Peyer's patch (tissue), 4 donors: ENCODE measurements at places on chromosomes 3 and 15.

DNA sequence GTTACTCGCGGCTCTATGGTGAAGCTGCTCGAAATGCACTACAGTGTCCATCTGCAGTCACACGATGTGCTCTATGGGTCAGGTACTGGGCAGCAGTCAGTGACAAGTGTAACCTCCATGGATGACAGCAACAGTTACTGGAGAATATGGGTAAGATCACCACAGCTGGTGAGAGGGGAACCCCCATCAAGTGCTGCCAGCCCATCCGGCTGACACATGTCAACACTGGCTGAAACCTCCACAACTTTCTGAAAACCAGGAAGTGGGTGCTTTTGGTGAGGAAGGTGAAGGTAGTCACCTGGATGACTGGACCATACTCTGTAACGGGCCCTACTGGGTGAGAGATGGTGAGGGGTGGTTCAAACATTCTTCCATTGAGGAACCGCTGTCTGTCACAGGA is 87.4 kb upstream of the C15orf39 start:
- DNase-seq: no peak
- no peak overlapping the region for H3K4me3 ChIP-seq
- no peaks in the 10 kb centered on the region for H3K4me1 ChIP-seq
- no peak overlapping the region for H3K27ac ChIP-seq
- no peaks in the 10 kb centered on the region for H3K36me3 ChIP-seq
- no peaks in the 10 kb centered on the region for H3K27me3 ChIP-seq

- no peaks in the 10 kb centered on the region for H3K4me1 ChIP-seq
- DNase-seq: no peak
- no peaks in the 10 kb centered on the region for H3K36me3 ChIP-seq
- no peaks in the 10 kb centered on the region for H3K27me3 ChIP-seq
Observed at GRCh38 chr3:96705895-96706294, 108.5 kb upstream of the EPHA6 start.

DNA sequence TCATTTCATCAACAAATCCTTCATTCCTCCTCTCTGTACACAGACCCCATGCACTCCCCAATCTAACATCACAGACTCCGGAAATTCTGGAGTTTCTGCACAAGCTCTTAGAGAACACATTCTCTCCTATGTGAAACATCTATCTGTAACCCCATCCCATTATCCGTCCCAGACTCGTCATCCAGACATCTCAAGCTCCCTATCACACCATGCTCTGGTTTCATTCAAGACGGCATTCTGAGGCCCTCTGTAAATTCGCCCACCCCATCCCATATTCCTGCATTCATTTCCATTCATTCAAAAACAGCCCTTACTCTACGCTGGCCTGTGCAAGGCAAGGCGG is 575 bp downstream of the LEO1 start:
- H3K4me3 ChIP-seq: peak overlapping the region; percentile 79
- no peak for DNase-seq
- H3K4me1 ChIP-seq: peaks cover 16% of the 10 kb centered on the region
- H3K27ac ChIP-seq: peak overlapping the region; percentile 91

- H3K27ac ChIP-seq: no peak overlapping the region
- H3K36me3 ChIP-seq: no peaks in the 10 kb centered on the region
- DNase-seq: no peak
- H3K4me1 ChIP-seq: no peaks in the 10 kb centered on the region
- no peak overlapping the region for H3K4me3 ChIP-seq
- no peaks in the 10 kb centered on the region for H3K27me3 ChIP-seq
Observed at GRCh38 chr3:75136100-75136897, 521.8 kb upstream of the CNTN3 start.

- no peak overlapping the region for H3K27ac ChIP-seq
- DNase-seq: no peak
- H3K4me1 ChIP-seq: no peaks in the 10 kb centered on the region
Observed at GRCh38 chr3:134075568-134075825, 45.8 kb upstream of the SLCO2A1 start.

GRCh38 chr3:47010111-47010712 is 30.7 kb downstream of the NBEAL2 start:
- peak overlapping the region; percentile 70 for H3K27ac ChIP-seq
- peaks cover 6% of the 10 kb centered on the region for H3K4me1 ChIP-seq
- no peaks in the 10 kb centered on the region for H3K36me3 ChIP-seq
- no peak for DNase-seq

GRCh38 chr3:152076148-152076547 is 192.6 kb upstream of the MBNL1 start:
- H3K4me3 ChIP-seq: no peak overlapping the region
- DNase-seq: no peak
- H3K27me3 ChIP-seq: no peaks in the 10 kb centered on the region
- H3K36me3 ChIP-seq: no peaks in the 10 kb centered on the region
- H3K4me1 ChIP-seq: no peaks in the 10 kb centered on the region

DNA sequence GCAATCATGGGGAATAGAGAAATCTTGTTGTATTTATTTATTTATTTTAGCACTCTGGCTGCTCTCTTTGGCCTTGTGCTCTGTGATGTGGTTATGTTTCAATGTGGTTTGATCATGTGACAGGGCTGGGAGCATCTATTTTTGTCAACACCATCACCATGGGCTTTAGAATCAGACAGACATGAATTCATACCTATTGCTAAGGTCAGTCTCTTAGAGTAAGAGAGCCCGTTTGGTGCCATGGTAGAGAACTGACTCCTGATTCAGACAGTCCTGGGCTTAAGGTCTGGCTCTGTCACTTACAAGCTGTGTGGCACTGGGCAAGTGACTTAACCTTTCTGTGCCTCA is 157.0 kb downstream of the RYR3 start:
- no peaks in the 10 kb centered on the region for H3K27me3 ChIP-seq
- no peak for DNase-seq
- no peak overlapping the region for H3K27ac ChIP-seq
- no peaks in the 10 kb centered on the region for H3K36me3 ChIP-seq
- H3K4me1 ChIP-seq: no peaks in the 10 kb centered on the region

DNA sequence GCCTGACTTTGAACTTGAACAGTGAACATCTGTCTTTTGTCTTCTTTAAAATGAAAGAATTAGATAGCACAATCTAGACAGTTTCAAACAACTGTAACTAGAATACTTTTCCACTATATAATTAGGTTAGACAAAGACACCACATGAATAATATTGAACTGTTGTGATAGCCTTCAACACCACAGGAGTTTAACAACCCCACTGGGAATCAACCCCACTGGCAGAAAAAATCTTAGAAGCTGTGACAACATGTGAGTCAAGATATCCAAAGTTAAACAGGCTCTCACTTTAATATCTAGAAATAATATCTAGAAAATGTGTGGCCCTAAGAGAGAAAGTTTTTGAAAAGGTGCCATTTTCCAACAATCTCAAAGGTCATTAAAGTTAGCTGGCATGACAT is 64.4 kb upstream of the PRICKLE2 start:
- no peaks in the 10 kb centered on the region for H3K27me3 ChIP-seq
- H3K4me3 ChIP-seq: no peak overlapping the region
- no peaks in the 10 kb centered on the region for H3K4me1 ChIP-seq
- H3K36me3 ChIP-seq: no peaks in the 10 kb centered on the region

- H3K4me3 ChIP-seq: peak overlapping the region; percentile 46
- peak; percentile 70 for DNase-seq
- no peaks in the 10 kb centered on the region for H3K36me3 ChIP-seq
- no peak overlapping the region for H3K27ac ChIP-seq
Observed at GRCh38 chr15:40582726-40583246, 11.3 kb upstream of the KNL1 start.

- no peak for DNase-seq
- H3K36me3 ChIP-seq: no peaks in the 10 kb centered on the region
- H3K27me3 ChIP-seq: no peaks in the 10 kb centered on the region
- no peaks in the 10 kb centered on the region for H3K4me1 ChIP-seq
- no peak overlapping the region for H3K27ac ChIP-seq
- no peak overlapping the region for H3K4me3 ChIP-seq
Observed at GRCh38 chr3:74789111-74789510, 174.7 kb upstream of the CNTN3 start.

GRCh38 chr3:25505581-25505980 is 77.5 kb downstream of the RARB start:
- H3K4me1 ChIP-seq: no peaks in the 10 kb centered on the region
- no peaks in the 10 kb centered on the region for H3K36me3 ChIP-seq
- no peak overlapping the region for H3K27ac ChIP-seq
- DNase-seq: no peak

DNA sequence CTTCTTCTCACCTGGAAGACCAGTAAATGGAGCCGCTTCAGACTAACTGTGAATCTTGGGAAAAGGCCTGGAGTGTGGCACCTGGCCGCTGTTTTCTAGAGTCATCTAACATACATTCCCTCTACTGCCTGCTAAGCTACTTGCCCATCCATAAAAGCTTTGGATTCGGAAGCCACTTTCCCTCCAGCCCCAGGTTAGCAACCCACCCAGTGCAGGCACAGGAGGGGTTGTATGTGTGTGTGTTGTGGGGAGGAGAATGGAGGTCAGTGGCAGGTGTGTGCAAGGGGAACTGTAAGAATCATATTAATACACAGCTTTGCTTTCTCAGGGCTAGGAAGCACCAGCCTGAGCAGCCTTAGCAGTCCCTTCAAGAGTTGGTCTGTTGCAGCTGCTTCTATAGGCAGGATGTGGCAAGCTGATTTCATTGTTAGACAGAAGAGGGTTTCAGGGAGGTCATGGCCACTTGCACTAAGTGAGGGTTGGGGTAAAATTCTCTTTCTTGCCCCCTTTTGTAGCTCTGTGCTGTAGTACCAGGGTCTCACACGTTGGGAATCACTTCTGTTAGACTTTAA is 8.9 kb downstream of the NSUN3 start:
- peaks cover 21% of the 10 kb centered on the region for H3K36me3 ChIP-seq
- DNase-seq: no peak
- H3K4me1 ChIP-seq: no peaks in the 10 kb centered on the region
- H3K27ac ChIP-seq: no peak overlapping the region
- H3K4me3 ChIP-seq: no peak overlapping the region
- H3K27me3 ChIP-seq: no peaks in the 10 kb centered on the region

GRCh38 chr3:194130188-194130587 is 5.8 kb upstream of the HES1 start:
- no peak for DNase-seq
- peaks cover 16% of the 10 kb centered on the region for H3K4me1 ChIP-seq
- H3K36me3 ChIP-seq: no peaks in the 10 kb centered on the region
- no peaks in the 10 kb centered on the region for H3K27me3 ChIP-seq

- no peaks in the 10 kb centered on the region for H3K27me3 ChIP-seq
- no peak overlapping the region for H3K4me3 ChIP-seq
- no peak for DNase-seq
- no peaks in the 10 kb centered on the region for H3K4me1 ChIP-seq
Observed at GRCh38 chr3:50961386-50961785, 286.7 kb downstream of the DOCK3 start.

- no peak overlapping the region for H3K4me3 ChIP-seq
- H3K27me3 ChIP-seq: no peaks in the 10 kb centered on the region
- peak; percentile 75 for DNase-seq
- H3K4me1 ChIP-seq: no peaks in the 10 kb centered on the region
Observed at GRCh38 chr3:125150525-125151441, 61.8 kb downstream of the SLC12A8 start.

- no peaks in the 10 kb centered on the region for H3K27me3 ChIP-seq
- DNase-seq: no peak
- no peak overlapping the region for H3K27ac ChIP-seq
- H3K36me3 ChIP-seq: no peaks in the 10 kb centered on the region
- H3K4me1 ChIP-seq: no peaks in the 10 kb centered on the region
Observed at GRCh38 chr3:140651287-140651686, 26.6 kb upstream of the TRIM42 start.

DNA sequence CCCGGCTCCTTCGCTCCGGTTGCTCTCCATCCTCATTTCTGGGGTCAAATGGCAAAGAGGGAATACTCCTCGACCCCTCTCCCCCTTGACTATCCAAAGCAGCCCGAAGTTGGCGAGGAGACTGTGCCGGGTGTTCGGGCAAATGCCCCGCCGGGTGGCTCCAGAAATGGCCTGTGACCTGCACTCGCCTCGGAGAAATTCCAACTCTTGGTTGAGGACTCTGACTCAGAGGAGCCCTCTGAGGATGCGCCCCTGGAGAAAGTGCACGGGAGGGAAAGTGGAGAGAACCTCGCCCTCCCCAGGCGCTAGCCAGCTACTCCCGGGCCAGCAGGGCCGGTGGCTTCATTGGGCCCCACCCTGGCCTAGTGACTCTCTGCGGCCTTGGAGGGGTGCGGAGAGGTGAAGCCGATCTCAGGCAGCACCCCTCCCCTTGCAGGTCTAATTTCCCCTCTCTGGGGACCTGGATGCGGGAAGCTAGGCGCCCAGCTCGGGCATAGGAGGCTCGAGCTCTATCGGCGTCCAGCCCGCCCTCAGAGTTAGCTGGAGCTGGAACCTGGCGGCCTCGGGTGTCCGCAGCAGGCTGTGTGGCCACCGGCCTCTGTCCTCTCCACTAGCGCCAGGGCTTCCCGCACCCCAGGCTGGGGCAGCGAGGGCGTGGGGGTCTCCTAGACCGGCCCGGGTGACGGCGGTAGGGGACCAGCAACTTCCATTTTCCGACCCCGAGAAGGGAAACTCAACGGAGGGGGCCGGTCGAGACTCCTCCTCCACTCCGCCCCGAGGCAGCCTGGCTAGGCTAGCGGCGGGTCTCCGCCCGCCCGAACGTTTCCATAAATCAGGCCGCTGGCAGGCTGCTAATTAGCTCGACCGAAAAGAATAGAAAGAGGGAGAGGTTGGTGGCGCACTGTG is 29.4 kb downstream of the NR2F2 start:
- peak overlapping the region; percentile 51 for H3K27ac ChIP-seq
- peak overlapping the region; percentile 31 for H3K4me3 ChIP-seq
- H3K27me3 ChIP-seq: no peaks in the 10 kb centered on the region
- no peaks in the 10 kb centered on the region for H3K4me1 ChIP-seq
- DNase-seq: no peak
- H3K36me3 ChIP-seq: no peaks in the 10 kb centered on the region

DNA sequence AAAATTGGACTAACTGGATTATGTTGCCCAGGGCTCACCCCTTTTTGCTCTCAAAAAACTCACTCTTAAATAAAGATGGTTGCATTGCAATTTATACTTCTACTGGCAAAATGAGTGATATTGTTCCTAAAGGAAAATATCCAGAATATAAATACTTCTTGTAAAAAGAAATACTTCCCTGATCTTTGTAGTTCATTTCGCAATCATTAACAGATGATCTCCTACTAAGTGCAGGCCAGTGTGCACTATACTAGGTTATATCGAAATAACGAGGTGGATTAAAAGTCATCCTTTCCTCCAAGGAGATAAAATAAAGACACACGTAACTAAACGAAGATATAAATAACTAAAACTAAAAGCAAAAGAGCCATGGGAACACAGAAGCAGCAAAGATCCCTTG is 63.0 kb downstream of the MEX3B start:
- H3K27ac ChIP-seq: no peak overlapping the region
- no peak overlapping the region for H3K4me3 ChIP-seq
- no peaks in the 10 kb centered on the region for H3K27me3 ChIP-seq

GRCh38 chr3:76753599-76753998 is 286.3 kb upstream of the ROBO2 start:
- no peak for DNase-seq
- no peaks in the 10 kb centered on the region for H3K27me3 ChIP-seq
- no peaks in the 10 kb centered on the region for H3K36me3 ChIP-seq
- no peak overlapping the region for H3K4me3 ChIP-seq
- H3K4me1 ChIP-seq: no peaks in the 10 kb centered on the region
